ENCODE measurements at places on chromosomes 3 and 15. TPM values are rescaled to one million over a fixed set of nuclear protein-coding genes. Genes with fewer than 3 reads are reported as not detected.

INSYN1 gene
- polyA plus RNA-seq, result not detected

ACP3 gene
- not detected for polyA plus RNA-seq

DNA sequence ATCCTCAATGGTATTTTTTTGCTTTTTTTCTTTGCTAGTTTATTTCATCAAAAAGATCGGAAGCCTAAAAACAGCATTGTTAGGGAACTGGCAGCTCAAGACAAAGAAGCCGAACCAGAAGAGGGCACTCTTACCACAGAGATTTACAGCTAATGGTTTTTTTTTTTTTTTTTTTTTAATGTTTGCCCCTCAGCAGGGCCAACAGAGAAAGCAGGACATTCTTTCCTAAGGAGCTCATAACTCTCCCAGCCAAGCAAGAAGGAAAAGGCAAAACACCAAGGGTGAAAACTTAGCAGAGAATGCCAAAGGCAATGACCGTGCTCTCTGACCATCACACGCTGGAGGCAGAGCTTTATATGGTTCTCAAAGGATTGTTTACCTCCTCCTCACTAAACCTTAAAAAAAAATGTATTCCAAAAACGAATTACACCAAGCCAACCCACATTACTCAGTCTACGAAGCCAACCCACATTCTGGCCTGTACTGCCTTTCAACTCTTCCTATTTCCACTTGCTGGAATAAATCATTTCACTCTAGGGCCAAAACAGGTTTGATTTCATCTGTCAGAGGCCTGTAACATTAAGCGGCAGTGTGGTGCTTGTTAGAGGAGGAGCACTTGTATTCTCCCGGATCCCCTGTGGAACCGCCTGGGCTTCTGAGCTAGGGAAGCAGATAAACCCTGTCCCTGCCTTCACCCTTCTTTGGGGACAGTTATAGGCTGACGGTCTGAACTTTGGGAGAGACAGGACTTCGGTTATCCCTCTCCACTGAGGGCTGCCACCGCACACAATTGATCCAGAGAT lies 35.6 kb upstream of the GYG1 start:
- DNase-seq, result no peak

DNA sequence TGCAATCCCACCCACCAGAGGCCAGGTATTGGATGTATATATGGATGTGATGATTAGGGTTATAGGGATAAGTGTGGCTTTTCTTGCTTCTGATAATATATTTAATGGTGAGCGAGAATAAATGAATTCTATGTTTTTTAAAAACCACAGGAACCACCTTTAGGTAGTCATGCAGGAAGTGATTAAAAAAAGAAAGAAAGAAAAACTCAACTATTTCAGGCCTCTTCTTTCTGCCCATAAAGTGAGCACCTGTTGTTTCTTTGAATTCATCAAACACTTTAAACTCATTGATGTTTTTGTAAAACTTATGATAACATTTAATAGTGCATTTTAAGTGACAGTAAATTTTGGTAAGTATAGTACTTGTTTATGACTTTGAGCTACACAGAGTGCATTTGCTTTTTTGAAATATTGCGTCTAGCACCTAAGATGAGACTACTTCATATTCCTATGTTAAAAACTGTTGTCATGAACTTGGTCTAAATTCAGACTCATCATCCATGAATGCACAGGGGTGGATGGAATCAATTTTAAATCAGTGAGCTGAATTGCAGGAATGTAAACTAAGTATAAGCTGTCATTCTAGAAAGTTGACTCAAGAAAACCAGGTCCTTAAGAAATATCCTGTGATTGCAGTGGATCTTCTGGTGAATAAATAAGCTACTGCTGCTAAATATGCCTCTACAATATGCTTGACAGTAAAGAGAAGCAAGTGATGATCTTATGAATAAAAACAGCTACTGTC lies 764.4 kb upstream of the NECTIN3 start:
- no peak for DNase-seq

GRCh38 chr3:112681822-112682325 lies 40.9 kb upstream of the CCDC80 start:
- no peak for DNase-seq

CHRM5 gene
- polyA plus RNA-seq, result not detected

- DNase-seq, result no peak
Measured at GRCh38 chr15:29438703-29439055, 169.1 kb upstream of the NSMCE3 start.

DNA sequence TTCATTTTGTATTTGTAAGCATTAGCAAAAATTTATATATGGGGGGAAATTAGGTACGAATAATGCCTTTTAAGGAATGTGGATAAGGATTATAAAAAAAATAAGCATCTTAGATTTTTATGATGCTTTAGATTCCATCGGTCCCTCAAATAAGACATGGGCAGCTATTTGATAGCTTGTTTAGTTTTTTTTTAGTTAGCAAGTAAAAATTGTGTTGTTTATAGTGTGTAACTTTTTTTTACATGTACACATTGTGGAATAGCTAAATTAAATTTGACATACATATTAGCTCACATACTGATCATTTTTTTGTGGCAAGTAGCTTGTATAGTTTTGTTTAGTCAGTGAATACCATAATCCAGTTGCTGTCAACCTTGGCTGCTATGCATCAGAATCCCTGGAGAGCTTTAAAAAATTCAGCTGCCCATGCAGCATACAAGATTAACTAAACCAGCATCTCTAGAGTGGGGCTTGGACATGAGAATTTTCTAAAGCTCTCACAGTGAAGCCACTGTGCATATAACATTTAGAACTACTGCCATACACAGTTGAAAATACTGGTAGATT lies 53.9 kb downstream of the TMOD3 start:
- DNase-seq, result no peak

GRCh38 chr3:88334187-88334868 lies 184.6 kb downstream of the C3orf38 start:
- DNase-seq, result no peak

DNA sequence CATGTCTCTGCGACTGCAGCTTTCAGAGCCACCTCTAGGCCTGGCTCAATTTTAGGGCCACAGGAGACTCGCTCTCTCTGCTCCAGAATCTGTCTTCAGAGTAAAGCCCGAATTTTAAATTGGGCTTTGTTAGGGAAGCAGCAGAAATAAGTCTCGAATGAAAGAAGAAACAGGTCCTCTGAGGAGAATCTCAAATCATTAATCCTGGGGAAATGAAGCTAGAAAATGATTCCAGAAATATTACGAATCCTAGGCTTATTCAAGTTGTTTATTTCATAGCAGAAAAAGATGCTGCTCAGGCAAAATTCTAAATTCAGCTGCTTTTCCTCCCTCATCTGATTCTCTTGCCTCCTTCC lies 114.2 kb upstream of the THBS1 start:
- no peak for DNase-seq

PLA2G4E gene
- not detected for polyA plus RNA-seq

THPO gene
- not detected for polyA plus RNA-seq
